ENCODE measurements at places on chromosomes 12 and 14. TPM values are rescaled to one million over a fixed set of nuclear protein-coding genes. Genes with fewer than 3 reads are reported as not detected.

DNA sequence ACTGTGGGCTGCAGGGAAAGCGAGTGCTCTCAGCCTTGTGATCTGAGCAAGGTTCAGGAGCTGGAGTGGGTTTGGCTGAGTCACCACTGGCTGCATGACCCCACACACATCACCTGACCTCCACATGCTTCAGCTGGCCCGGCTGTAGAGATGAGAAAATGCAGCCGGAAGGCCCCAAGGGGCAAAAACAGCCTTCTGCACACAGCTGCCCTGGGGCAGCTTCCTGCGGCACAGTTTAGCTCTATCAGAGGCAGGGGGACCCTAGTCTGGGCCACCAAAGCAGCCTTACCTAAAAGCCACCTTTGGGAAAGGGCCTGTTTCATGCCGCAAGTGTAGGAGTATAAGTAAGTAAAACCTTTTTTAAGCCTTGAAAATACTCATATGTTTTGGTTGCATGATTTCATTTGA is 123.3 kb downstream of the SSPN start:
- no peak for DNase-seq

DNA sequence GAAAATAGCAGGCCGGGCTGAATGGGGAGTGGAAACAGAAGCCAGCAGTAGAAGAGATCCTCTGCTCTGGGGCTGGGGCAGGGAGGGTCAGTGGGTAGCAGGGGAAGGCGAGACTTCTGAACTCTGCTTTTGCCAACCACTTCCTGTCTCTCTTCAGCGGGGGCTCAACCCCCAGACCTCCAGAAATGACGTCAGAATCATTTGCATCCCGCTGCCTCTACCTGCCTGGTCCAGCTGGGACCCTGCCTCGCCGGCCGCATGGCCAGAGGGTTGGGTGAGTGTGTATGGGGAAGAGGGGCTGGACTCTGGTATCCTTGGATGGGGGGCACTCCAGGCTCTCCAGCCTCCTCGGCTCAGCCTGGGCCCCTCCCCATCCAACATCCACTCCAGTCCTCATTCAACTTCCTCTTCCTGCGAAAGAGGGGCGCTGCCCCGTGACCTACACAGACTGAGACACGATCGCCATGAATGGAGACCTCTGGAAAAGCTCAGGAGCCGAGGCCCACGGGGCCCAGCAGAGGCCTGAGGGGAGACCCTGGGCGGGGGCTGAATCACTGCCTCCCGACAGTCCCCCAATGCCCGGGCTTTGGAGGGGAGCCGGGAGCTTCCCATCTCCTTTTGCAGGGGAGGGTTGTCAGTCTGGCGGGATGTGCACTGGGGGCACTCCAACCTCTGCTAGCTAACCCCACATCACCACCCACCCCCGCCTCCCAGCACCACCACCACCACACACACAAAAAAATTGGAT is 458 bp upstream of the HOXC4 start:
- no peak for DNase-seq

- DNase-seq, result no peak
Measured at GRCh38 chr12:106801830-106802533, 27.5 kb downstream of the RIC8B start.

- peak; percentile 38 for DNase-seq
Measured at GRCh38 chr12:10562306-10562933, 51.0 kb downstream of the MAGOHB start.

- no peak for DNase-seq
Measured at GRCh38 chr12:93924367-93924766, 224.0 kb upstream of the PLXNC1 start.

- no peak for DNase-seq
Measured at GRCh38 chr12:69438539-69438938, 31.6 kb upstream of the FRS2 start.

Gene C12orf60
- 3.7 TPM for total RNA-seq

Gene NYNRIN
- 14.8 TPM for total RNA-seq
